Osteoblast (primary cell): ENCODE measurements at places on chromosomes 1 and 21. TPM values are rescaled to one million over a fixed set of nuclear protein-coding genes. Genes with fewer than 3 reads are reported as not detected.

Gene ELF3
- under 0.01 TPM in 2 replicates for total RNA-seq

Gene PDE9A
- total RNA-seq: 0.36 TPM in 1 of 2 replicates, not detected in the other

Gene FAM167B
- 2.5 and 4.4 TPM in 2 replicates for total RNA-seq

Gene HTR6
- under 0.01 TPM in 1 of 2 replicates, not detected in the other for total RNA-seq

Gene CCDC27
- total RNA-seq: not detected in 2 replicates

Gene VSIG8
- total RNA-seq: not detected in 2 replicates

Gene AMY2A
- not detected in 2 replicates for total RNA-seq

Gene BSND
- total RNA-seq: not detected in 2 replicates

Gene PLA2G2D
- total RNA-seq: not detected in 2 replicates

Gene S1PR1
- total RNA-seq: 25.7 and 27.1 TPM in 2 replicates

Gene S100A2
- 1.8 and 2.1 TPM in 2 replicates for total RNA-seq

Gene KLF17
- 0.36 and 0.59 TPM in 2 replicates for total RNA-seq

Gene SPRR2A
- total RNA-seq: not detected in 2 replicates

Gene PLA2G2F
- total RNA-seq: not detected in 2 replicates

Gene YBX1
- 481 and 491 TPM in 2 replicates for total RNA-seq

Gene TMPRSS2
- under 0.01 TPM in 1 of 2 replicates, not detected in the other for total RNA-seq

Gene TSPEAR
- not detected in 2 replicates for total RNA-seq

Gene CBR3
- 17.4 and 22.7 TPM in 2 replicates for total RNA-seq

Gene CACNA1S
- total RNA-seq: not detected in 2 replicates

Gene PRKCZ
- total RNA-seq: 0.29 and 0.72 TPM in 2 replicates

Gene SETDB1
- total RNA-seq: 38.0 and 42.3 TPM in 2 replicates

Gene UBR4
- total RNA-seq: 134 and 149 TPM in 2 replicates

Gene FCAMR
- not detected in 2 replicates for total RNA-seq
